Spleen (tissue), 13 donors: ENCODE measurements at places on chromosomes 5 and 9.

GRCh38 chr9:132808645-132809044 lies 69.4 kb downstream of the AK8 start:
- DNase-seq, result no peak

- no peak for DNase-seq
These were observed 11.6 kb downstream of the COL15A1 start for GRCh38 chr9:98955259-98955658.

DNA sequence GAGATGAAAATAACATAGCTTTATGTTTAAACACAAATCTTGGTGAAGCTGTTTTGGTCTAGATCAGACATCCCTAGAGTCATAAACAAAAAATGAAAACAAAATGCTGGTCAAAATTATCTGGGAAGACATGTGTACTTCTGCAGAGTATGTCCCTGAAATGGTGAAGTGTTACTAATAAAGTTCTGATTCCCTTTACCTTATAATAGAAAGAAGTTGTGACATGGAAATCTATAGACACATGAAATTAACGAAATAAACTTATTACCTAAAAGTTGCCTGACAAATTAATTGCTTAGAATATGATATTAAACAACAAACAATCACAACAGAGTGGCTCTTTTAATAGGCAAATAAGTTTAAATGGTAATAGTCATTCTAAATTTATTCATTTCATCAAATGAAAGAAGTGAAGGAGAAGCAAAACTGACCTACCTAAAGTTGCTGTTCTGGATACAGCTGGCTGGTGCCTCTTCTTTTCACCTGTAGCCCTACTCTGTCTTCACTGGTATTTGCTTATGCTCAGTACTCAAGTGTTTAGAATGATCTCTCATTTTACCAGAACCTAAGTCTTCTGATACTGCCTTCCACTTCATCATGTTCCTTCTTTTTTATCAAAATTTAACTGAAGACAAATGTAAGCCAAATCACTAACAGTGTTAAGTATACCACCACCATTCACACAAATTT lies 38.8 kb downstream of the FNIP1 start:
- no peak for DNase-seq

- no peak for DNase-seq
These were observed 25.7 kb downstream of the NCS1 start for GRCh38 chr9:130197888-130198287.

DNA sequence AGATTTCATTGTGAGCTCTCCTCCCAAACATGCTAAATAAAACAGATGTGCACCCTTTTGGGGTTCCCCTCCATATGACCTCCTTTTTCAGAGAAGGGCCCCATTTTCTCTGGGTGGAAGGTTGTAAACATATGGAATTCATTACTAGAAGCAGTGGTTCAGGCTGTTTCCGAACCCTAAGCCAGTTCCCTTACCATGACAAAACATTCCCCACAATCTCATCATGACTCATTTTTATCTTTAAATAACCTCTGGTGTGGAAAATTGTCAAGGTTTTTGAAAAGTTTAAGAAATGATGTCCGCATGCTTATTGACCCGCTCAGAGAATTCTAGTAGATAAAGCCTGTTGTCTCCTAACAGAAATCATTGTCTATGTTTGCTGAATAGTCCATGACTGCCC lies 127.3 kb upstream of the PIK3R1 start:
- DNase-seq, result no peak

GRCh38 chr9:121322037-121322736 lies 47.9 kb downstream of the STOM start:
- DNase-seq, result no peak

DNA sequence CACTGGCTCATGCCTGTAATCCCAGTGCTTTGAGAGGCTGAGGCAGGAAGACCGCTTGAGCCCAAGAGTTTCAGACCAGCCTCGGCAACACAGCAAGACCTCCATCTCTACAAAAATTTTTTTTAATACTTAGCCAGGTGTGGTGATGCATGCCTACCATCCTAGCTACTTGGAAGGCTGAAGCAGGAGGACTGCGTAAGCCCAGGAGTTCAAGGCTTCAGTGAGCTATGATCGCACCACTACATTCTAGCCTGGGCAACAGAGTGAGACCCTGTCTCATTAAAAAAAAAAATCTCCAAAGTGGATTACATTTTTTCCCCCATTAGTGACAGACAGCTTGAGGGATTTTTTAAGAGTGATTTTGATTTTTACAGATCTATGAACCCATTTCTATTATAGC lies 230.8 kb downstream of the BNC2 start:
- no peak for DNase-seq

DNA sequence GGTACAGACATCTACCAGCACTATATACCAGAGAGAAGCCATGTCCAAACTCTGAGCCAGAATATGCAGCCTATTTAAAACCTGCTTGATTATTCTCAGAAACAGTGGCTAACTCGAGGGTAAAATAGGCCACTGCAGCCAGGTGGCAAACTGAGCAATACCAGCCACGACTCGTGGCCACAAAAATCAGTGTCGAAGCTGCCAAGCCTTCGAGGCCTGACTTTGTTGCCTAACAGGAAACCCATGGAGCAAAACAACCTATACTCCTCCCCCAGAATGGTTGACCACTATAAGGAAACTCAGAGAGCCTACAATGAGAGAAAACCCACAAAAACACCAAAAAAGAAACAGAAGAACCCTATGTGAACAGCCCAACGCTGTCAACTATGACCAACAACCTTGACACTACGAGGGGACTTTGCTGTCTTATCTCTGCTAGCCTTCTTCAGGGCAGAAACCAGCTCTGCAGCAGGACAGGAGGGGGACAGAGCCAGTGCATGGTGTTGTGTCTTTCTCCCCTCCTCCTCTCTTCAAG lies 133.8 kb downstream of the TMEM174 start:
- DNase-seq, result no peak
